Cortex of kidney (tissue), 1 donor: ENCODE measurements at places on chromosomes 7 and 10.

DNA sequence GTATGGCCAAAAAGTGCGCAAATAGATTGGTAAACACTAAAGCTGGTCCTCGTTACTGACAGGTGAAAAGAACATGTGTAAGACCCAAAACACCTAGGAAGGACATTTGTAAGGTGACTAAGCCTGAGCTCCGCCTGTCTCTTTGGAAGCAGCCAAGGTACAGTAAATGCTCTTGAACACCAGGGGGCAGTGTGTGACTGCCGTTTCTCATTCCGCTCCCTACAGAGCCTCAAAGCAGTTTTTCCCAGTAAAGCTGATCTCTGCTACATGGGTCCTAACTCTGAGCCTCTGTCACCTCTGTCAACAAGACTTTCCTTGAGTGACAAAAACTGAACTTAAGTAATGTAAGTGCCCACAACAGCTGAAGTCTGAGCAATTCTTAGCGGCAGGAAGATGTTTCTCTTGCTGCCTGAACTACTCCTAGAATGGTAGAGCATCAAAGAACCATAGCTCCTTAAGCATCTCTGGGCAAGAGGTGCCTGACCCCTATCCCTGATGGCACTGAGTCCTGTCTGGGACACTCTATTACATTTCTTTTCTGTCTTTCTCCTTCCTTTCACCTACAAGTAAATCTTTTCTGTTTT, 238.0 kb upstream of the INHBA start:
- DNase-seq: no peak

GRCh38 chr7:43018446-43018845, 86.3 kb downstream of the MRPL32 start:
- DNase-seq: no peak

GRCh38 chr7:37032258-37032601, 307.9 kb upstream of the AOAH start:
- no peak for DNase-seq

DNA sequence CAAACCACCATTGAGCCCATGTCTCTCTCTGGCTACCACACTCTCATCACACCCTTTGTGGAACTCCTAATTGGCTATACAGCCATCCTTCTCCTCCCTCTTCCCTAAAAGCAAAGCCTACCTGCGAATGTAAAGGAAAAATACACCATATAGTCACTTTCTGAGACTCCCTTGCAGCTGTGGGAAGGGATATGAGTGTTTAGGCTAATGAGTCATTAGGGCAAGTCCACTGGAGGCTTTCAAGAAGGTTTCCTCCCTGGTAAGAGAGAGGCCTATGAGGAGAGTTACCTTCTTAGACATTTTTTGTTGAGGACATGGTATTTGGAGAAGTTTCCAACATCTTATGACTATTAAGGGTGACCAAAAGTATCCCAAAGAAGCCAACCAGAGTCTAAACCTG, 4.1 kb upstream of the TMEM243 start:
- no peak for DNase-seq

GRCh38 chr7:118040562-118040961, 143.4 kb upstream of the LSM8 start:
- DNase-seq: no peak

GRCh38 chr10:34168439-34168838, 646.7 kb downstream of the PARD3 start:
- DNase-seq: no peak

- no peak for DNase-seq
These were observed 49.1 kb upstream of the BTBD16 start for GRCh38 chr10:122221958-122222357.

DNA sequence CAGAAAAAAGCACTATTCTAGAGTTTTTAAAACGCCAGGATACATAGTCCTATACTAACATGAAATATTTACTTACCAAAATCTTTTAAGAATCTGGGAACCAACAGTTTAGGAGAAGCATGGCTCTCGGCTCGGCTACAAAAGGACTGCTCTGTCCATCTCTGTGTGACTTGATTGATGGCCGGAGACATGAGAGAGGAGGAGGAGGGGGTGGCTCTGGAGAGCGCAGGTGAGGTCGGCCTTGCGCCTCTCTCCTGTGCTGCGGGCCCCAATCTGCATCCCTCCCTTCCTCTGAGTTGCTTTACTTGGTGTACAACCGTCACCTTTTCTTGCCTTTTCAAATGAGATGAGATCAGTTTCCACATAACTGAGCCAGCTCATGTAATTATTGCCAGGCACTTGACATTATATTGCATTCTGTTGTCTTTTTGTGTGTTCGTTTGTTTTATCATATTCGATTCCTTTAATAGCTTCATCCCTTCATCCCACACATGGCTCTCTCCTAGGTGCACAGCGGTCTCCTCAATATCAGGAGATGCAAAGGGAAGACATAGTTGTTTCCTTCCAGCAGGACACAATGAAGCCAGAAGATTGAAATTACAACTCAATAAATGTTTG, 87.8 kb upstream of the KLF6 start:
- DNase-seq: no peak

- DNase-seq: no peak
These were observed 32.7 kb downstream of the CALML5 start for GRCh38 chr10:5466451-5467206.

- DNase-seq: no peak
These were observed 1083.3 kb downstream of the CNTNAP2 start for GRCh38 chr7:147199868-147200267.

DNA sequence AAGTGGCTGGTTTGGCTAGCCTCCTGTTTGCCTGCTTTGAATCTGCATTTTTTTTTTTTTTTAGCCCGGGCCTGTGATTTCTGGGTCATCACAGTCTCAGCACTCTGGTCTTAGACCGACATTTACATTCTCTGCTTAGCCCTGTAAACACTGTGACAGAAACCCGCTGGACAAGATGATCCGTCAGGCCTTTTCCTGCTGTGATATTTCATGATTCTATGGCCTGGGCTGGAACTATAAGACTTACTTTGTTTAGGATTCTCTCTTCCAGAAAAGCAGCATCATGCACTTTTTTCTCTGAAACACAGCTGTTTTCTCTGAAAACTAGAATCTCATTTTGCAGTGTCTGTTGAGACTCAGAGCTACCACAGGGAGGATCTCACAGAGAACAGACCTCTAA, 705.5 kb downstream of the GRID1 start:
- no peak for DNase-seq

DNA sequence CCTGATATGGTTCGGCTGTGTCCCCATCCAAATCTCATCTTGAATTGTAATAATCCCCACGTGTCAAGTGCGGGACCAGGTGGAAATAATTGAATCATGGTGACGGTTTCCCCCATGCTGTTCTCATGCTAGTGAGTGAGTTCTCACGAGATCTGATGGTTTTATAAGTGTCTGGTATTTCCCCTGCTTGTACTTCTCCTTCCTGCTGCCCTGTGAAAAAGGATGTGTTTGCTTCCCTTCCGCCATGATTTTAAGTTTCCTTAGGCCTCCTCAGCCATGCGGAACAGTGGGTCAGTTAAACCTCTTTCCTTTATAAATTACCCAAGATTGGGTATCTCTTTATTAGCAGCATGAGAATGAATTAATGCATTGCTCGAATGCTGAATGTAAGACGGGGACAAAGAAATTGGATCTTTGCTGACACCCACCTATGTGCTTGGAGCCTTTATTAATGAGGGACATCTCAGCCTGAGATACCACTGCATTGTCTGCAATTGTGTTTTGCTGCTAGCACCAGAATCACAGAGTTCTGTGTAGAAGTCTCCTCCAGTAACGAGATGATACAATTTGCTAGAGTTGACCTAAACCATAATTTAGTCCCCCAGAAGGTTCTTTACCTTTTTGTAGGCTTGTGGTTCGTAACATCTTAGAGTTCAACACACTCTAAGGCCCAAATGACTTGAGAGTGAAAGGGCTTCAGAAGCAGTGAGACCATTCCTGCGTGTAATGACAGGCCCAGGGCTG, 28.6 kb downstream of the SLC35B4 start:
- no peak for DNase-seq

DNA sequence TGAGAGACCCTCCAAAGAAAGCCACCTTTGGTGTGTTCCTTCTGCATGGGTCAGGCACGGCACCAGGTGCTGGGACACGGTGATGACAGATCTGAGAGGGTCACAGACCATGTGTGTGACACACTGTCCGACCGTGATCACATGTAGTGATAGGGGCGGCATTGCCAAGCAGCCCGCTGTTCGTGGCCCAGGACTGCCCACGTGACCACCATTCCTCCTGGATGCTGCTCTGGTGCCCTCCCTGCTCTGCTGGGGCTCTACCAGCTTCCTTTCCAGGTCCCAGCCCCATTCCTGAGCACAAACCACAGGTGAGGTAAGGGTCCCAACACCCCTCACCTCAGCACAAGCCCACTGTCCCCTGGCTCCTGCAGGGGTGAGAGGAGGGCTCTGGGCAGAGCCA, 10.1 kb upstream of the SLC18A3 start:
- no peak for DNase-seq

- no peak for DNase-seq
These were observed 39.9 kb downstream of the BET1 start for GRCh38 chr7:93964262-93964661.

DNA sequence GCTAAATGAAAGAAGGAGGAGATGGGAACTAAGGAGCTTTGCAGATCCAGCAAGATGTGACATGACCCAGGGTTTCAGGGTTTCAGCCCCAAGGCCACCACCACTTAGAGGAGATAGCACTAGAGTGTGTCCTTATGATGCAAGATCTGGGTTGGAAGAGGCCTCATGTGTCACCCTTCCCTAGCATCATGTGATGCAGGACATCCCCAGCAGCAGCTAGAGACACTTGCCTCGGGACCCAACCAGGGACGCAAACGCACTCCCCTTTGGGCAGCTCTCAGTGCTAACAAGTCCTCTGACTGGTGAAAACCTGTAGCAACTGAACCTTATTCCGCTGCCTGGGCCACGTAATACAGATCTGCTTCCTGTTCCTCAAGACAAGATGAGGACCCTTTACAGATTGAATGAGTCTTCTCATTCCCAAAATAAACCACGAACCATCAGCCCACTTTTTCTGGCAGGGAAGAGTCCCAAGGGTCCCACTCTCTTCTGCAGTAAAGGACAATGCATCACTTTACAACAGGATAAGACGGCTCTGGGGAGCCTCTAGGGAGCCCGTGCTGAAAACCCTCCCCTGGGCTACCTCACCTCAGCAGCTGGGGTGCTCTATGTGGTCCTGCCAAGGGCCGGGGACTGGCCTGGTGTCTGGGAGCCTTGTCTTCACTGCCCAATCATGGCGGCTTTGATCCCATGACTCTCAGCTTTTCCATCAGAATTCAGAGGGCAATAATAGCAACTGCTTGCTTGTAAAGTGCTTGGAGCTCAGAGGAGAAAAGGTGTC, 44.8 kb upstream of the GDF10 start:
- no peak for DNase-seq

DNA sequence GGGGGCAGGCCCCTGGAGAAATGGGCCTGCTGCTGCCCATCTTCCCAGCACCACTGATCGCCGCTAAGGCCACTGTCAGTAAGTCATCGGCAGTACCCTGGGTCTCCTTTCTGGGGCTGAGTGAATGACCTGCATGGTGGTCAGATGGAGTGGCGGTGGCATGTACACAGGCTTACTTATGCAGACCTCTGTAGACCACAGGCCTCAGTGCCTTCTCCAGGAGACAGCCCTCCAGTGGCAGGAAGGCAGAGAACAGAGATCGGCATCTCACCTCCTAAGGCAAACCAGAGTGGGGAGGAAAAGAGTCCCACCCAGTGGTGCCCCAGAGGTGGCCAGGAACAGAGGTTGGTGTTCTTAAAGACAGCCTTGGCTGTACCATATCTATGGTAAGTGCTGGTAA, 22.8 kb upstream of the LRRC4 start:
- no peak for DNase-seq

GRCh38 chr7:82665966-82666507, 222.5 kb upstream of the CACNA2D1 start:
- no peak for DNase-seq

DNA sequence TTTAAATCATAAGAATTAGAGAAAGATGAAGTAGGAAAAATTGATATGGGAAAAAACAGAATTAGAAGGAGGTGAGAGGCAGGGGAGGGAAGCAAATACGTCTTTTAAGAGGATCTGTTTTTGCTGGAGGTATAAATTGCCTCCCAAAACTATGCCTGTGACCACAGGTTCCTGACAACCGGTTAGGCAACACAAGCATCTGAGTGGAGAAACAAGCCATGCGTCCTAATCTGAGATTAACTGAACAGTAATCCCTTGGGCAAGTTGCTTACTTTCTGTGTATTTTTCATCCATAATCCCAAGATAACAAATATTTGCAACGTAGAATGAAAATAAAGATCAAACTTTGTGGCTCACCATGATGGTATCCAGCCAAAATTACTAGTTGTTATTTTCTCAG, 149.2 kb downstream of the C1GALT1 start:
- no peak for DNase-seq

- DNase-seq: no peak
These were observed 26.8 kb downstream of the TACR2 start for GRCh38 chr10:69389827-69390490.

DNA sequence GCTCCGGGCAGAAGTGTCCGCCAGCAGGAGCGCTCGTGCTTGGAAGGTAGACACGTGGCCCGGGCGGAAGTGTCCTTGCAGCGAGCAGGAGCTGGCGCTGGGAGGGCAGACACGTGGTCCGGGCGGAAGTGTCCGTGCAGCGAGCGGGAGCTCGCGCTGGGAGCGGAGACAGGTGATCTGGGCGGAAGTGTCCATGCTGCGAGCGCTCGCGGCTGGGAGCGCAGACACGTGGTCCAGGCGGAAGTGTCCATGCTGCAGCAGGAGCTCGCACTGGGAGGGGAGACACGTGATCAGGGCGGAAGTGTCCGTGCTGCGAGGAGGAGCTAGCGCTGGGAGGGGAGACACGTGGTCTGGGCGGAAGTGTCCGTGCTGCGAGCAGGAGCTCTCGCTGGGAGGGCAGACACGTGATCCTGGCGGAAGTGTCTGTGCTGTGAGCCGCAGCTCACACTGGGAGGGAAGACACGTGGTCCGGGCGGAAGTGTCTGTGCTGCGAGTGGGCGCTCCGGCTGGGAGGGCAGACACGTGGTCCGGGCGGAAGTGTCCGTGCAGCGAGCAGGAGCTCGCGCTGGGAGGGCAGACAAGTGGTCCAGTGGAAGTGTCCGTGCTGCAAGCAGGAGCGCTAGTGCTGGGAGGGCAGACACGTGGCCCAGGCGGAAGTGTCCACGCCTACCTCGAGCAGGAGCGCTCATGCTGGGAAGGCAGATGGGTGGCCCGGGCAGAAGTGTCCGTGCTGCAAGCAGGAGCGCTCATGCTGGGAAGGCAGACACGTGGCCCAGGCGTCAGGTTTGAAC, 41.1 kb upstream of the PRKAR1B start:
- peak; percentile 81 for DNase-seq

- DNase-seq: no peak
These were observed 436.0 kb downstream of the PAXIP1 start for GRCh38 chr7:154566877-154567276.

GRCh38 chr10:6464862-6465430, 115.1 kb downstream of the PRKCQ start:
- no peak for DNase-seq
